RWPE1 (cell line): ENCODE measurements at places on chromosomes 16 and 17.

- DNase-seq, result no peak
Measured at GRCh38 chr17:82148997-82149396, 51.0 kb upstream of the FASN start.

GRCh38 chr16:25126820-25127232 is 15.3 kb downstream of the LCMT1 start:
- peak; percentile 77 for DNase-seq

DNA sequence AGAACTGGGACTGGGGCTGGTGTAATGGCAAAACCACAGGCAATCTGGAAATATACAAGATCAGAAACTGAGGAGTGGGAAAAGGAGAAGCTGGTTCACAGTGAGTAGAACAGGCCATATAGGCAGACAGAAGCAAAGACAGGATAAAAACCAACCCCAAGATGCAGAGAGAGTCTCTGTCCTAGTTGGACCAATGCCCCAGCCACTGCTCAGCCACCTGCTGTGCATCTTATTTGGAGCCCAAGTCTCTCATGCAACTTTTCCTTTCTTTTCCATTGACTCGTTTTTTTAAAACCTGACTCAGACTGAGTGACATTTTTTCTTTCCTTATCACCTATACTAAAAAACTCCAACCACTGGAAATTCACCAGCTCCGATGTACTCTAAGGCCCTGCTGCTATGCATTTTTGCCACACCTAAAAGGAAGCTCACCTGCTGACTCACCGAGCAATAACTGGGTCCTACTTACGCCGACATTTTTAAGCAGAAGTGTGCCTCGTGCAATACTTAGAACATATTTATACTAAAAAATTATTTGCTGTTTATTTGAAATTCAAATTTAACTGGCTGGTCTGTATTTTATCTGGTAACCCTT is 100.8 kb upstream of the XYLT1 start:
- DNase-seq, result peak; percentile 80

- no peak for DNase-seq
Measured at GRCh38 chr17:68777856-68778694, 176.9 kb upstream of the FAM20A start.

DNA sequence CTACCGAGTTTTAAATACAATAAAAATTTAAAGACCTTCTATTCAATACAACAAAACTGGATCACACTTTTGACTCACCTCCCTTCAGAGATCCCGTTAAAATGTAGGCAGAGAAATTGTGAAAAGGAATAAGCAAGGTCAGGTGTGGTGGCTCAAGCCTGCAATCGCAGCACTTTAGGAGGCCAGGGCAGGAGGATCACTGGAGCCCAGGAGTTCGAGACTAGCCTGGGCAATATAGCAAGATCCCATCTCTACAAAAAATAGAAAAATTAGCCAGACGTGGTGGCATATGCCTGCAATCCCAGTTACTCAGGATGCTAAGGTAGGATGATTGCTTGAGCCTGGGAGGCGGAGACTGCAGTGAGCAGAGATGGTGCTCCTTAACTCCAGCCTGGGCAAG is 16.7 kb downstream of the CHST5 start:
- DNase-seq, result no peak

- DNase-seq, result peak; percentile 94
Measured at GRCh38 chr17:44774271-44775135, 15.7 kb downstream of the ADAM11 start.

DNA sequence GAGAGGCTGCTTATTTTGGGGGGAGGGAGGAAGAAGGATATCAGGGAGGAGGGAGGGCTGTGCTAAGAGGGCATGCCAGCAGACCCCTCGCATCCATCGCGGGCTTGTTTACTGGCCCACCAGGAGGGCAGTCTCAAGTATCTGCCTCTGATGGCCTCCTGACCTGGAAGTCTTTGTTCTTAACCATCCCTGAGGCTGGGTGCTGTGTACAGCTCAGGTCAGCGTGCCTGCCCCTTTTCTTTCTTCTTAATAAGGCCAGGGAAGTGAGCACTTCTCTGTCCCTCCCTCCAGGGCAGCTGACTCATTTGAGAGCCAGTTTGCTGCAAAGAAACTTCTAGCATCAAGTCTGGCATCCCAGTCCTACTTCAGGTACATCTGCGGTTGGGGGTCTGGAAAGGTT is 157.0 kb downstream of the CCDC182 start:
- DNase-seq, result no peak

DNA sequence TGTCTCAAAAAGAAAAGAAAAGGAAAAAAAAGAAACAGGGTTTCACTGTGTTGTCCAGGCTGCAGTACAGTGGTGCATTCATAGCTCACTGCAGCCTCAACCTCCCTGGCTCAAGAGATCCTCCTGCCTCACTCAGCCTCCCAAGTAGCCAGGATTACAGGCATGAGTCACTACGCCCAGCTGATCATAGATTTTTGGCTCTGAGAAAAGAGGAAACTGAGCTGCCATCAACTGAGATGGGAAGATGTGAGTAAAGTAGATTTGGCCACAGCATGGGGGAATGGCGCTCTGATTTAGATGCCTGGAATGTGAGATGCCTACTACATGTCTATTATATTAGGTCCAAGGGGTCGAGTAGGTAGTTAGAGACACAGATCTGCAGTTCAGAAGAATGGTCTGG is 5.9 kb upstream of the NAGS start:
- no peak for DNase-seq

DNA sequence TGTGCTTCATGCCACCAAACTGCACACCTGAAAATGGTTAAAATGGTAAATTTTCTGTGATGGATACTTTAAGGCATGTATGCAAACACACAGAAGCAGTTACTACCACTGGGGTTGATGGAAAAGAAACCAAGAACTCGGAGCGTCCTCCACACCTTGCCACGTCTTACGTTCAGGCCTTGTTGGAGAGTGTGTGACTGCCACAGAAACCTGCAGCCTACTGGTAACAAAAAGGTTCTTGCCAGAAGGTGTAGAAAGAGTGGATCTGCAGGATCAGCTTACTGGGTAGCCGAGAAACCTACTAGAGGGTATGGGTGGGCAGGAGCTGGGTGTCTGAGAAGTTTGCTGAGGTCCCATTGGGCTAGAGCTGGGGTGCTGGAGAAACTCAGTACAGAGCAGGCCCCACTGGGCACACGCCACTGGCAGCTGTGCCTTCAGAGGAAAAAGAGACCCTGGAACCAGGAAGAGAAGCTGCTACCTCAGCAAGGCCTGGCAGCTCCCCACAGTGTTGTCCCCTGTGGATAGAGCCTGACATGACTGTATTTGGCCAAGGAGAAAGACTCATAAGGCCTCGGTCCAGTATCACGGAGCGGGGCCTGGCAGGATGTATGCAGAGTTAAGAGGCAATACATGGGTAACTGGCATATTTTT is 204.6 kb downstream of the SEC14L1 start:
- DNase-seq, result no peak

DNA sequence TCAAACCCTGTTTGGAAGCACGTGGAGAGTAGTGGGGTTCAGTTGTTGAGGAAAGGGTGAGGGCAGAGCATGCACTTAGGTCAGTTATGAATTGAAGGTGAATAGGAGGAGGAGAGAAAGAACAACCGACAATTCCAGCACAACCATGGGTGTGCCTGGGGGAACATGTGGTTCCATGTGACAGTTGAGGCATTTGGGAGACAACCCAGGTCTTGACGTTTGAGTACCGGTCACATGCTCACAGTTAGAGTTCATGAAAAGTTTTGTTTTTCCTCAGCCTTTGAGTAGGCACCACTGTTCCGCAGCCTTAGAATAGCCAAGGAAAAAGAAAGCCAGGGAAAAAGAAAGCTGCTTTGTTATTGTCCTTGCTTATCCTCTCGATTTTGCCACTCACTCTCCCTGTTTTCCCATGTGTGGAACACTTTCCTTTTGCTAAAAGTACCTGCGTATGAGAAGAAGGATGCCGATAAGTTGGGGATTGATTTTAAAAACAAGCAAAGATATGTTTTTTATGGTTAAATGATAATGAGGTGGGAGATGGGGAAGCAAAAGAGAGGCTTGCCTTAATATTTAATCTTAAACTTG is 25.6 kb upstream of the ABCC11 start:
- DNase-seq, result no peak

DNA sequence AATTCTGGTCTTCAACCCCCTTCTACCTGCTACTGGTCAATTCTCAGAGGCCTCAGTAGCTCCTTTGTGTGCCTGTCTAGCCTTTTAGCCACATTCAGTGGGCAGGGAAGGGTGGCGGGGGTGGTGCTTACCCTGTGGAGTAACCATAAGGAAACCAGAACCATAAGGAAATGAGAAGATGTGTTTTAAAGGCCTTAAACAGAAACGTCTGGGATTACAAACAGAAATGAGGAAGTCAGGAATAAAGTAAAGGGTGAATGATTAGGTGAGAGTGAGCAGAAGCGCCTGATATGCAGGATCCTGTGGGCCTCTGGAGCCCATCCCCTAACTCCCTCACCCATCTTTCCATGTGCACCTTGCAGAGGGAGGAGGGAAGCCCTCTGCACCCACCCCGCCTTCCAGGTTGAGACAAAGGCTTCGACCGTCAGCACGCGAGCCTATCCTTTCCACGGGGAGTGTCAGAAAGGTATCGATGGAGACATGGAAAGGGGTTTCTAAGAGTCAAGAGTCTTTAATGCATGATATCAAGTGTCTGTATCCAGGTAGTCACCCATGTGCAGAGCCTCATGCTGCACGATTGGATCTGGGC is 20.4 kb downstream of the KIAA0513 start:
- DNase-seq, result no peak

- no peak for DNase-seq
Measured at GRCh38 chr16:10820546-10820945, 2.0 kb upstream of the TVP23A start.

DNA sequence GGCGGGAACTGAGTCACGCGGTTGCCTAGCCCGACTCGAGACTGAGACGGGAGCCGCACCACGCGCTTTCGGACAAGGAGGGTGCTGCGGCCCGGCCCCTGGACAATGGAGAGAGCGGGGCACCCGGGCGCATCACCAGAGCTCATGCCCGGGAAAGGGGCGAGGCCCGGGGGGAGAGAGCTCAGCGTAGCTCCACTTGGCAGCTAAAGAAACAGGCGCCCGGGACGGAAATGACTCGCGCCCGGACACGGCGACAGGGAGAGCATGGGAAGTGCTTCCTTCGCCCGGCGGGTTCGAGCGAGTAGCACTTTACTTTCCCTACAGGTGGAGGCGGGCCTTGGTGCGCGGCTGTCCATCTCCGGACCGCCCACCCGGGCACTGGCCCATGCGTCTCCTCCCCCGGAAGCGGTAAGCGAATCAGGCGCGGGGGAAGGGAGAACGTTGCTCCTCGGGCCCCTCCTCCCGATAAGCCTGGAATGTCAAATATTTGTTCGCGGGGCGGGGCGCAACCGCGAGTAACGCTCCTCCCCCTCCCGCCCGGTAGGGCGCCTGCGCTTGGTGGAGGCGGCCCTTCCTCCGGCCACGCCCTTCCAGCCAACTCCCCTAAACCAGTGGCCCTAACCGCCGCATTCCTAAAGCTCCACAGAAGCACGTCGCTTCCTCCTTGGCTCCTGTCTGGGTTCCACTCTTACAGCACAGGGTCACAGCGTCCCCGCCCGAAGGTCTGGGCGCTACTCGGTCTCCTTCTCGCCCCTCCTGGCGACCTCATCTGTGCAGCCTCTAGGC is 1.5 kb upstream of the ESRP2 start:
- DNase-seq, result peak; percentile 97

GRCh38 chr16:24525970-24526559 is 13.3 kb upstream of the RBBP6 start:
- peak; percentile 87 for DNase-seq

DNA sequence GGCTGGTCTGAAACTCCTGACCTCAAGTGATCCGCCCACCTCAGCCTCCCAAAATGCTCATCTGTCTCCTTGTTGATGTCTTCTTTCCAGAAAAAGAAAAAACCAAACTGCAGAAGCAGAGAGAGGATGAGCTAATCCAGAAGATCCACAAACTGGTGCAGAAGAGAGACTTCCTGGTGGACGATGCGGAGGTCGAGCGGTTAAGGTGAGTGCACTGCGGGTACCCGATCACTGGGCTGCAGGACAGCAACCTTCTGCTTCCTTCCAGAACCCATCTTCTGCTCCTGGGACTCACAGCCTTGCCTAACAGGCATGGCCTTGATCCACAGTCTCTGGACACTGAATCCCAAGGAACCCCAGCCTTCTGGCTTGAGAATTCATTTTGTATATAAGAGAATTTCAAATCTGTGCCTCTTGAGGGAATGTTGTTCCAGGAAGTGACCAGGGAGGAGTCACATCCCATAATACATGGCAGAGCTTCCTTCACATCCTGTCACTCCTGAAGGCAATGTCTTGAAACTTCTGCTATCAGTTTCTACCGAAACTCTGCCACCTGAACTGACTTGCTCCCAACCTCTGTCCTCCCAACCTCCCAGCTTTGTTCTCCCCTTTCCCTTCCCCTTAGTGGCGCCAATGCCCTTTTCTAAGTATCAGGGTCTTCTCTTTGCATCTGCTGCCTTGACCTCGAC is 61.7 kb downstream of the MARF1 start:
- DNase-seq, result no peak

- no peak for DNase-seq
Measured at GRCh38 chr17:9211133-9211765, 189.9 kb downstream of the NTN1 start.

DNA sequence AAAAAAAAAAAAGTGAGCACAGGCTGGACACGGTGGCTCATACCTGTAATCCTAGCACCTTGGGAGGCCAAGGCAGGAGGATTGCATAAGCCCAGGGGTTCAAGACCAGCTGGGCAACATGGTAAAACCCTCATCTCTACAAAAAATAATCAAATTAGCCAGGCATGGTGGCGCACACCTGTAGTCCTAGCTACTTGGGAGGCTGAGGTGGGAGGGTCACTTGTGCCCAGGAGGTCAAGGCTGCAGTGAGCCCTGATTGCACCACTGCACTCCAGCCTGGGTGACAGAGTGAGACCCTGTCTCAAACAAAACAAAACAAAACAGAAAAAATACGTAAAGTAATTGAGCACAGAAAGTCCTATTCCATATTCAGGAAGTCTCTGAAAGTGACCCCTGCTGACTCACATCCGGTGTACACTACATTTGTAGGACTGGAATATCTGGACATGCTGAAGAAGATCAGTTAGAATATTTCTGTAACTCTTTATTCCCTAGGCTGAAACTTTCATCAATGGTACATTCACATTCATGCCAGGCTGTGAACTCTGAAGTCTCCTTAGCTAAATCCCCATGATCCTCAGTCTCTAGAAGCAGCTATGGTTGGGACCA is 66.0 kb upstream of the HAS3 start:
- no peak for DNase-seq
